AG04449 (cell line): ENCODE measurements at places on chromosomes 1 and 21.

- DNase-seq = no peak
These were observed 17.6 kb downstream of the IGFN1 start for GRCh38 chr1:201208236-201208635.

GRCh38 chr1:211606914-211607753 lies 28.2 kb upstream of the SLC30A1 start:
- no peak for DNase-seq

DNA sequence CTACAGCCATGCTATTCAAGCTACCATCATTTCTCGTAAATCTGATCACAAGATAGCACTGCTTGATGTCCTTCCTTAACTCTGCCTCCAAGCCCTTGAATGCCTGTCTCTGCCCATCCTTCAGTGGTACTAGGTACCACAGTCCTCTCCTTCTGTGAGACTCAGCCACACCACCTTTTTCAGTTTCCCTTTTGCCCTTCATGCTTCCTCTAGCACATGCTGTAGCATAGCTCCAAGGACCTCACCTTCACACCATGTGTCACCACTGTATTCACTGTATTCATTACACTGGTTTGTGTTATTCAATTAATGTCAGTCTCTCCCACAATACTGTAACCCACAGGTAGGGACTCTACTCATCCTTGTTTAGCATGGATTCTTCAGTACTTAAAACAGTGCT lies 8.0 kb upstream of the TP53BP2 start:
- no peak for DNase-seq

GRCh38 chr1:98406352-98407088 lies 255.0 kb upstream of the SNX7 start:
- no peak for DNase-seq

GRCh38 chr1:160651433-160652064 lies 4.7 kb upstream of the SLAMF1 start:
- DNase-seq = no peak

GRCh38 chr1:231903586-231904081 lies 277.0 kb downstream of the DISC1 start:
- DNase-seq = no peak
